Epithelial cell of proximal tubule (primary cell): ENCODE measurements at places on chromosomes 3 and 15.

DNA sequence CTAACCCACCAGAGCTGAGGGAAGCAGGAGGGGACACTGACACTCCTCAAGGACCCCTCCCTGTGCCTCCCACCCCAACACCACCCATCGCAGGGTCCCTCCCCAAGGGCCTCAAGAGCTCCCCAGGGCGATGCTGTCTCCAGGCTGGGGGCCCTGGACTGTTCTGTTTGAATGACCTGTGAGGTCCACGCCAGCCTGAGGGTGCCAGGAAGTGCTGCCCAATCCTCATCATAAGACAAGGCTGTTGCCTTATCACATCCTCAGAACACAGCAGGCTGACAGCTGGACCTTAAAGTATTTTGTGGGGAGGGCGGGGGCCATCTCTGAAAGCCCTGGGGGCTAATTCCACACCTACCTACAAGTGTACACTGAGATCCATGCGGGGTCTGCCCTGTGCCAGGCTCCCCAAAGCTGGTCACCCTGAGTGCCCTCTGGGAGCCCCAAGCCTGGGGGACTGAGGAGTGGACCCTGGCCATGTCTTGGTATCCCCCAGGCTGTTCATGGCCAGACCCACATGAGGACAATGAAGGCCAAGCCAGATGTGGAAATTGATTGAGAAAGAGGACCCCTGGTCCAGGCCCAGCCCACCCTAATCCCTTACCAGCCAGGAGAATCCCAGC is 23.8 kb upstream of the GOLGA6C start:
- no peak for DNase-seq

- no peak for DNase-seq
Observed at GRCh38 chr3:89521328-89521727, 413.9 kb downstream of the EPHA3 start.

- DNase-seq = no peak
Observed at GRCh38 chr3:16437640-16438039, 75.9 kb downstream of the RFTN1 start.

GRCh38 chr3:89908711-89909213 is 801.3 kb downstream of the EPHA3 start:
- DNase-seq = no peak

DNA sequence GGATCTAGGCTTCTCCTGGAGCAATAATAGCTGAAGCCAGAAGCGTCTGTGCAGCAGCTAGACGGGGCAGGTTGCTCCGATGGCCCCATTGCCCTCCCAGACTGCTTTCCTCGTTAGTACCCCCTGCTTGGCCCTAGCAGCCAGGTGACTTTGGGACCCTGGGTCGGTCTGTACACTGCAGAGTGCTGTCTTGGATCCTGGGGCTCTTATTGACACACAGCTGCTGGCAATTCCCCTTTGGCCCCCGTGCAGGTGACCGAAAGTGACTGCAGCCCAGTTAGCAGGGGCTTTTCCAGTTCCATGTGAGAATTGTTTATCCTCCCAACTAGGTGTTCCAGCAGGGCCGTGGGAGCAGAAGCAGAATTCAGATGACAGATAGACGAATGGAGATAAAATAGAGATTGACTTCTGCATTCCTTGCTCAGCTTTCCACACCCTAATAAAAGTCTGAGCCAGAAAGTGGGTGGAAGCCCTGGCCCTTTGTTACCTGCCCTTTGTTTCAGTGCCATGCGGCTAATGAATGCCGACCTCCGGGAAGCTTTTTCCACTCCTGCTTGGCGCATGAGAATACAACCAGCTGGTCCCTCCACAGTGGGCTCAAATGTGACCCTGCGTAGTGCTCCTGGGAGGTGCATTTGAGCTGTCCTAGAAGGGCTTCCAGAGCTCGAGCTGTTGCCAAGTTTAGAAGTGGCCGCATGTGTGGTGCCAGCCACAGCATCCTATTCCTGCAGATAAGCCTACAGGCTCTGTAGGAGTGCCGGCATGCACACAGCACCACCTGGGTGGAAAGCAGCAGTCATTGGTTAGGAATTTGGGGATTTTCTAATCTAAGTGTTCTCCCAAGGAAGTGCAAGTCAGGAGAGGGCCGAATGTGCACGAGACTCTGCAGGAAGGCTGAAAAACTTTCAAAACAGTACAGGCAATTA is 94.4 kb downstream of the SLCO3A1 start:
- peak; percentile 63 for DNase-seq

DNA sequence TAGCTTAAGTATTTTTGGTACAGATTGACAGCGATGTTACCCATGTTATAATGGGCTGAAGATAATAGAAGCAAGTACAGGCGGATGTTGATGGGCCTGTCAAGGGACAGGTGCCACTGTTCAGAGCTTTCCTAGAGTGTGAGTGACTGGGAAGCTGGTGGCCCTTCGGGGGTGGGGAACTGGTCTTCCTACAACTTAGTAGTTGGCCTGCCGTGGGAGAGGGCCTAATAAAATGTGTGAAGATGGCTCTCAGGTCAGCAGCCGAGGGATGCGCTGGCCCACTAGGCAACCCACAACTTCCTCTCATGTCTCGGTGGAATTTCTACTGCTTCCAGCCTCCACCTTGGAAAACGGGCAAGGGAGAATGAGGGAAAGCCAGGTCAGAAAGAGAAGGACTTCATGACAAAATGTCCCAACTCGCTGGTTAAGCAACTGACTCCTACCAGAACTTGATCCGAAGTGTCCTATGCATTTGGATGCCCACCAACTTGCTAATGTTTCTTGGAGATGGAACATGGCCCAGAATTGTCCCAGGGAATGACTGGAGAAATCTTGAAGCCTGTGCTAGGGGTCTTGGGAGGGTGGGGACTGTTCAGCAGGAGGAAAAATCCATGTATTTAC is 1.4 kb downstream of the GYG1 start:
- DNase-seq = no peak

DNA sequence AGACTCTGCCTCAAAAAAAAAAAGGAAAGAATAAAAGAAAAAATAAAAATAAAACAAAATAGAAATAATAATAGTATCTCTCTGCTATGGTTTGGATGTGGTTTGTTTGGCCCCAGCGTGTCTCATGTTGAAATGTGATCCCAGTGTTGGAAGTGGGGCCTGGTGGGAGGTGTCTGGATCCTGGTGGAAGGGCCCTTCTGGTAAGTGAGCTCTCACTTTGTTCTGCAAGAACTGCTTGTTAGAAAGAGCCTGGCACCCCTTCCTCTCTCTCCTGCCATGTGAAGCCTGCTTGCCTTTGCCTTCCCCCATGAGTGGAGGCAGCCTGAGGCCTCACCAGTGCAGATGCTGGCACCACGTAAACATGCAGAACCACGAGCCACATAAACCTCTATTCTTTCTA is 26.3 kb downstream of the TMEM44 start:
- DNase-seq = no peak

DNA sequence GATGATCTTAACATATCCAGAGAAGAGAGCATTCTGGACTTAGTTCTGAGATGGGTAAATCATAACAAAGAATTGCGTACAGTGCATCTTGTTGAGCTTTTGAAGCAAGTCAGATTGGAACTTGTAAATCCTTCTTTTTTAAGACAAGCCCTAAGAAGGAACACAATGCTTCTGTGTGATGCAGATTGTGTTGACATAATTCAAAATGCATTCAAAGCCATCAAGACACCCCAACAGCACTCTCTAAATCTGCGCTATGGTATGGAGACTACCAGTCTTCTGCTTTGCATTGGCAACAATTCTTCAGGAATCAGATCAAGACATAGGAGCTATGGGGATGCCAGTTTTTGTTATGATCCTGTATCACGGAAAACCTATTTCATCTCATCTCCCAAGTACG is 8.6 kb downstream of the KBTBD12 start:
- no peak for DNase-seq

- DNase-seq = no peak
Observed at GRCh38 chr15:36722555-36722954, 143.1 kb downstream of the CDIN1 start.

DNA sequence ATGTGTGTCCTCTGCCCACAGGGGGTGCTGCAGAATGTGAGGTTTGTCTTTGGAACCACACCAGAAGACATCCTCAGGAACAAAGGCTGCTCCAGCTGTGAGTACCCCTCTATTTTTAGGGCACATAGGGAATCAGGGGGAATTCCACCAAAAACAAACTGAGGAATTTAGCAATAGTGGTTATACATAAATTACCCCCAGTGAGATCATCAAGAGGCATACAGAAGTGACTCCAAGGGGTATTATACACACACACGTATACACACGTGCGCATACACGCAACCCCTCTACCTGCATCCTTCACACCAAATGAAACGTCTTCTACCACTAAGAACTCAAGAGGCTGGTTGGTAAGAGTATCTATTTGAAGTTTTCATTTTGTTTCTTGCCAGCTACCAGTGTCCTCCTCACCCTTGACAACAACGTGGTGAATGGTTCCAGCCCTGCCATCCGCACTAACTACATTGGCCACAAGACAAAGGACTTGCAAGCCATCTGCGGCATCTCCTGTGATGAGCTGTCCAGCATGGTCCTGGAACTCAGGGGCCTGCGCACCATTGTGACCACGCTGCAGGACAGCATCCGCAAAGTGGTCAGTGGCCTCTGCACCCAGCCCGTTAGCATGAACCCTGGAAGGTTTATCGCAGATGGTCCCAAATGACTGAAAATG is 2.9 kb downstream of the THBS1 start:
- no peak for DNase-seq

- no peak for DNase-seq
Observed at GRCh38 chr3:189659571-189659970, 28.4 kb downstream of the TP63 start.

GRCh38 chr3:212432-212831 is 15.9 kb downstream of the CHL1 start:
- DNase-seq = no peak

DNA sequence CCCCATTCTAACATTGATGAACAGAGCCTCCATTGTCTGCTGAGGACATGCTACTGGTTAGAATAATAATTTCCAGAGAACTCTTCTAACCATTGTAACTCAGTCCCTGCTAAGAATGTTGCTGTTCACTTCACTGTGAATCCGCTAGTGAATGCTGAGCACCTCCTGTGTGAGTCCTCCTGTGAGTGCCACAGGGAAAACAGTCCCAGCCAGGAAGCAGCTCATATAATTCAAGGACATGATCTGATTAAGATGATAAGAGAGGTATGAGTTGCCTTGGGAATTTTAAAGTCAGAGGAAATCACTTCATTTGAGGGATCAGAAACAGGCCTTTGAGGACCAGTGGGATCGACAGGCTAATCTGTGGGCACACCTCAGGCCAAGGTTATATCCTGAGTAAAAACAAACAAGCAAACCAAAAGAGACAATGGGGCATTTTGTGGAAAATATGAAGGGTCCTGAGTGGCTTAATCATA is 33.9 kb upstream of the GPR160 start:
- no peak for DNase-seq

DNA sequence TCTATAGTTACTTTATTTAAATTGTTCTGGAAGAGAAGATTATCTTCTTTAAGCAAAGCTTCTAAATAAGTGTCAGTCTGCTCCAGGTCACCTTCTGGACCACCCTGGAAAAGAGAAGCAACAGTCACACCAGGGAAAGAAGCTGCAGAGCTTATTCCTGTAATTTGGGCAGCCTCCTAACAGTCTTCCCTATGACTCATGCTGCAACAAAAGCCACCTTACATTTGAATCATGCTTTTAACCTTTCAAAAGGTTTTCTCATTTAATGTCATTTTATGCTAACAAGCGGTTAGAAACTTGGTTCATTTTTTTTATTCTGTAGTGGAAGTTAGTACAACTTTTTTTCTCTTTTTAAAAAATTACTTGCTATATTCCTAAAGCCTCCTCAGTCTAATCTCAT is 5.3 kb upstream of the GUCA1C start:
- no peak for DNase-seq

DNA sequence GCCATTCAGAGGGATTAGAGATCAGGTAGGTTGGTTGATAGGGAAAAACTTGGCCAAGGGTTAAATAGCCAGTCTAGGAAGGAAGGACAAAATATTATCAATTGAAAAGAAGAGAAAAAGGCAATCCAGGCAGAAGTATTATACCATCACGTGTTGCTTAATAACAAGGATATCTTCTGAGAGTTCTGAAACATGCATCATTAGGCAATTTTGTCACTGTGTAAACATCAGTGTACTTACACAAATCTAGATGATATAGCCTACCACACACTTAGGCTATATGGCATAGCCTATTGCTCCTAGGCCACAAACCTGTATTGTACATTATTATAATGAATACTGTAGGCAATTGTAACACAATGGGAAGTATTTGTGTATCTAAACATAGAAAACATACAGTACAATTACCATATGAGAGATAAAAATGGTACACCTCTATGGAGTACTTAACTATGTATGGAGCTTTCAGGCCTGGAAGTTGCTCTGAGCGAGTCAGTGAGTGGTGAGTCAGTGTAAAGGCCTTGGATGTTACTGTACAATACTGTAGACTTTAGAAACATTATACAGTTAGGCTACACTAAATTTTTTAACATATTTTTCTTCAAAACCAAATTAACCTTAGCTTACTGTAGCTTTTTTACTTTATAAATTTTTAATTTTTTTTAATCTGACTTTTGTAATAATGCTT is 2.7 kb downstream of the TEX55 start:
- no peak for DNase-seq

DNA sequence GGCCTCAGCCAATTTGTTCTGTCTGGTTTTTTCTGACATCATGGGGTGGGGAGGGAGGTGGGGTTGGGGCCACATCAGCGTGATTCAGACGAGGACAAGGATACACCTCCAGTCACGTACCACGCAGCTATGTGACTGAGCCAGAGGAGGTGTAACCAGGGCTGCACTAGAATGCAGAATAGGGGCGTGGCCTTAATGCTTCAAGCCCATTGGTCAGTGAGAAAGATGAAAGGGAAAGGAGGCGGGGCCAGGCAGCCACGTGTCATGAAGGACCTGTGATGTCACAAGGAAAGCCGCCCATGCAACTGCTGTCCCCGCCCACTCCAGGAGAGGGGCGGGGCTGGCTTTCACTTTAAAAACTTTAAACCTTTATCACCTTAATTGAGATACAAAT is at the start of gene GOLGA6L2:
TSS of gene GOLGA6L2 (minus strand) at position 137 of the 394 bp plus-strand sequence. CDS start at position 75, 62 bp downstream.
- DNase-seq = no peak

- DNase-seq = no peak
Observed at GRCh38 chr15:98123834-98124233, 163.3 kb downstream of the ARRDC4 start.

GRCh38 chr3:37626736-37627565 is 234.7 kb upstream of the CTDSPL start:
- no peak for DNase-seq

DNA sequence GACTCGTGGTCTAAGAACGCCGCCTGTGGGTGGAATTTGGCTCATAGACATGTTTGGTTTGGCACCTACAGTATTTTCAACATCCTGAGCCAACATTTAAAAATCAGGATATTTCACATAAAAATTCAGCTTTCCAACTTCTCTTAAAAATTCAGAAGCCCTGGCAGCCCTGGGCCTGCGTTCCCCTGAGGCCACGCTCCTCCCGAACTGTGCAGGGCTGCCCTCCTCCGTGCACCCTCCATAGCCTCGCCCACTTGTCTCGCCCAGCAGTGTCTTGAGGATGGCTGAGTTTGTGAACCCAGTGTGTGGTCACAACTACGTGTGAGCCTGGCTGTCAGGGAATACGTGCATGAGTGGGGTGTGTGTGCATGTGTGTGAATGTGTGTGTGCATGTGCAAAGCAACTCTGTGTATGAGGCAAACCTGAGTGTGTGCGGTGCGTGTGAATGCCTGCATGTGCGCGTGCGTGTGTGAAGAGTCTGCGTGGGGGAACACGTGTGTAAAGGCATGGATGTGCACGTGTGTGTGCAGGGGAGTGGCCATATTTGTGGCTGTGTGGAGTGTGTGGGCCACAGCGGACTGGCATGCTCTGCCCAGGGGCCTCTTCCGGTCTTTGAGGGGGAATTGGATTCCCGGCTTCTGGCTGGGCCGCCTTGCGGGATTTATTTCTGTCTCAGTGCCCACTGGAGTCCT is 30.9 kb downstream of the PTH1R start:
- DNase-seq = no peak
